ENCODE measurements at places on chromosomes 12 and 14.

GRCh38 chr12:85424581-85425348 is 144.7 kb downstream of the ALX1 start:
- no peak for DNase-seq

- DNase-seq = no peak
Measured at GRCh38 chr14:78278464-78279250, 108.5 kb downstream of the NRXN3 start.

DNA sequence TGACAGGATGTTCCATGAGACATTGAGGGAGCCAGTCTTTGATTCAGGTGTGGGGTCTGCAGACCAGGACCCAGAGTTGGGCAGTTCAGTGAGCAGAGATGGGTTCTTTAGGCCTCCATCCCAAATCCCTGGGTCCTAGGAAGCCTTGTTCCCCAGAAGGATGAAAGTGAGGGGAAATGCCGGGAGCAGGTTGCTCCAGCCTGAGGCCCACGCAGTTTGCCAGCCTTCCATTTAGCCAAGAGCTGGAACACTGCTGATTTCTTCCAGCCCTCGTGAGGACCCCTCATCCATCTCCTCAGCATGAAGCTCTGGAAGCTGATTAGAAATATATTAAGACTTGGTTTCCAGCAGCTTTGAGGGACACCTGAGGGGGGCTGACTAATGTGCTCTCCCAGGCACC is 12.1 kb downstream of the C14orf132 start:
- peak; percentile 70 for DNase-seq

DNA sequence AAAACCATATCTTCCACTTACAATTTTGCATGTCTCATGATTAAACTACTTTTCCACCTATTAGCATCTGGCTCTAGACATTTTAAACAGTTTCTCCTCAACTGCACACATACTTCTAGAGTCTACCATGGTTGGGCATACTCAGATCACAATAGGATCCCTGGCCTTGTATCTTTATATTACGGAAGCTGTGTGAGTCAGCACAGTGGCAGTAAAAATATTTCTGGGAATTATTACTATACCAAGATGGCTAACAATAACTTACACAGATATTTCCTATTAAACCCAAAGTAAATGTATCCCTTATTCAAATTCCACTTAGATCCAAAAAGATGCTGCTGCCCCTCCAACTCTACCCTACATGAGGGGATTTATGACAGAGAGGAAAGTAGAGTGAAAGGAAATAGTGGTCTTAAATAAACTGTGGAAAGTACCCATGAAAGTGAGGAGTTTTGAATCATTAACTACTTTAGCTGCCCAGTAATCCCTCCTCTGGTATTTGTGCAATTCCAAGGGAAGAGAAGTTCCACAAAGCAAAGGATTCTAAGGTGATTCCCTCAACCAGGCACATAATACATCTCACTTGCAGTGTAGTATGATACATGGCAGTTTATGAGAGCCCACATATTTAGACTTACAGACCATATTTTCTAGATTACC is 14.0 kb upstream of the CPSF6 start:
- DNase-seq = no peak
